Right cardiac atrium (tissue), 5 donors: ENCODE measurements at places on chromosomes 16 and 17. TPM values are rescaled to one million over a fixed set of nuclear protein-coding genes. Genes with fewer than 3 reads are reported as not detected.

DNA sequence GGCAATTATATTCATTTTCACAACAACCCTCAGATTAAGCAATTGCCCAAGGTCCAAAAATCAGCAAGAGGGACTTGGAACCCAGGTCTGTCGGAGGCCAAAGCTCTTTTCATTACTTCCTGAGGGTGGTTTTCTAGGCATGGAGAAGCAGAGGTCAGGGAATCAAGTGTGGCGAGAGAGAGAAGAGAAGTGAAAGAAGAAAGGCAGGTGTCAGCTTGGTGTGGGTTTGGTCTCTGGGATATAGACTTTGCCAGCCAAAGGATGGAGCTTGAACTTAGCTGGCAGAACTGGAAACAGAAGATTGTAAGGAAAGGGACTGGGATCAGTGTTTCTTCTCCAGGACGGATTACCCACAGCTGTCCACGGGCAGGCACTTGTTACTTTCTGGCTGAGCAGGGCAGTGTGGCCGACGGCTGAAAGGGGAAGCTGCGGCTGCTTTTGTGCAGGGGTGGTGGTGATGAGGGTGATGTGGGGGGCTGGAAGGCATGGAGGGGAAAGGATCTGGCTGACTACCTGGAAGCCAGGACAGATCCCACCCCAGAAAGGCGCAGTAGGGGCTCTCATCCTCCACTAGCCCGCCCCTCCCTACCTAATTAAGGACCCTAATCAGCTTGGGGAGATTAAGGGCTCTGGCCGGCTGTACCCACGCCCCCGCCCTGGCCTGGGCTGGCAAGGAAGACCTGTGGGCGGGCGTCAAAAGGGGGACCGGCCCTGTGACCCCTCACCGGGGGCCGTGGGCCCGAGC lies at the start of gene GUCY2D:
Gene GUCY2D, plus strand, starts transcription at position 640 of the 745 bp plus-strand sequence. CDS start 433 bp downstream, outside the sequence.
- no peak for DNase-seq

The KRTAP2-3 gene
- total RNA-seq: not detected

The MMP28 gene
- 5.7 TPM for total RNA-seq

GRCh38 chr16:75087375-75087979 lies 29.1 kb downstream of the LDHD start:
- no peak for DNase-seq

The KRT13 gene
- total RNA-seq: not detected
